Kidney tubule cell (primary cell): ENCODE measurements at places on chromosomes 5 and 9.

GRCh38 chr5:97078958-97079743 lies 63.3 kb downstream of the LIX1 start:
- no peak for DNase-seq

DNA sequence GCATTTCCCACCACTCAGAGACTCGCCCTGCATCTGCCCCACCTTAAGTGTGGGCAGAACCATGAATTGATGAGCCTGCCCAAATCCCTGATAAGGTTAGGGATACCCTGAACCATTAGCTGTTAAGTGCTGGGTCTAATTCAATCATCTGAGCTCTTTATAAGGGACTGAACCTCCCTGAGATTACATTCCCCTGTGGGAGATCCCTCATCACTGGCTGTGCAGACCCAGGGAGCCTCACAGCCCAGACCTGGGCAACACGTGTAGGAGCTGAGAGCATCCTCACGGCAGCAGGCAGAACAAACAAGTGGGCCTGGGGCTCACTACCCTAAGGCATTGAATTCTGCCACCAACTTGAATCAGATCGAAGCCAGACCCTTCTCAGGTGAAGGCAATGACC lies 585 bp upstream of the TAF11L2 start:
- no peak for DNase-seq

DNA sequence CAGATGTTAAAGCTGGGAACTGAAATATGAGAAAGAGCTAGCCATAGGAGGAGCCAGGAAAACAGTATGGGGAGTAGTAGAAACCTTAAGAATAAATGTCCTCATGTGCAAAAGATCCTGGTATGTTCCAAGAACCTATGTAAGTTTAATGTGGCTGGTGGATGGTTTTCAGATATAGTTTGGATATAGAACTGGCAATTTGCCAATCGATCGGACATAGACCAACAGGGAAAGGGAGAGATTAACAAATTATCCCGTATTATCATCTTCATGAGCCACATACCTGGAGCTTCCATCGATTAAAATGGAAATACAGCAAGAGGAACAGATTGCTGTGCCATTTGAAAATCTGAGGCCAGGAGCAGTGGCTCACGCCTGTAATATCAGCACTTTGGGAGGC lies 388.7 kb downstream of the PRELID2 start:
- no peak for DNase-seq

- no peak for DNase-seq
Measured at GRCh38 chr9:20307621-20308020, 314.7 kb downstream of the MLLT3 start.

DNA sequence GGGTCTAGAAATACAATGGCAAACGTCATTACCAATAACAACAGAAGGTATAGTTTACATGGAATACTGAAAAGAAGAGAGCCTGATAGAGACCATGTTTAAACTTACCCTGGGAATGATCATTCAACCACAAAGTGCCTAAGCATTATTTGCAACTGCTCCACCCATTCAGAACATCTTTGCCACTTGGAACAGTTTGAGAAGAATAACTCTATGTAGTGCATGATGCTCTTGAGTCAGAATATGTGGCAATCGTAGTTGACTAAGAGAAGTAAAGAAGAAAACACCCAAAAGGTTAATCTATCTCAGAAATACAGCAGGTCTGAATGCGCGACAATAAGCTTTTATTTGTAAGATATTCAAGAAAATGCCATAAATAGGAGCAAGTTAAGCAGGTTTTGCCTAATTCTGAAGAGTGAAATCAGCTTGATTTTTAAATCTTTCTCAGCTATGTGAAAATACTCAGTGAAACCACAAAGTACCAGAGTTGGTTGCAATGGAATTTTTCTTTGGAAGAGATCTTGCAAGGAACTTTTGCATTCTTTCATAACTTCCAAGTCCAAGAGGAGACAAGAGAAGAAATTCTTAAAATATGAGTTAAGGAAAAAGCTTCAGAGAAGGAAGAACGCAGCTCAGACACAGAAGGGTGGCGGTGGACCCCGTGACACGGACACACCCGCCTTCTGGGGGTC lies 64.3 kb downstream of the HABP4 start:
- DNase-seq, result no peak
